ENCODE measurements at places on chromosomes 4 and X.
A peak's percentile ranks its signal among the peaks of the same experiment; 100 is the strongest.

DNA sequence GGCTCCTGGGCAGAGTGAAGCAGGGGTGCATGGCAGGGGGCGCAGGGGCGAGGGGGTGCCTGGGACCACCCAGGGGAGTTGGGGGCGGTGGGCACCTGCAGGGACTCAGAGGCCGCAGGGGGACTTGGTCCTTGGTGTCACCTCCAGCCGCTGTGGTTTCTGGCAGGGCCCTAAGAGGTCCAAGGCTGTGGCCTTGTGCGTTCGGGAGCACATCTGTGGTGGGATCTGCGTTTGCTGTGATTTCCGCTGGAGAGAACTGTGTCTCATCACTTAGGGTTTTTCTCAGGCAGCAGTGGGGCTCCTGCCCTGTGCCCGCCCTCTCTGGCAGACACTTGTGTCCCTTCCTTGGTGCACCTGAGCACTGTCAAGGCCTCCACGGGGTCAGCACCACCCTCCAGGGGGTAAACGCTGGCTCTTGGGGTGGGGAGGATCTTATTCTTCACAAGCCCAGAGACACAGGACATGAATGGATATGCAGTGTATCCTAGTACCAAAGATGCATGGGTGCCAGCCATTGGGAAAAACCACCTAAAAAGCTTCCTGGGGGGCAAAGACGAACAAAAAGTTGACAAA lies 66.5 kb downstream of the ACOX3 start:
- DNase-seq: no peak

DNA sequence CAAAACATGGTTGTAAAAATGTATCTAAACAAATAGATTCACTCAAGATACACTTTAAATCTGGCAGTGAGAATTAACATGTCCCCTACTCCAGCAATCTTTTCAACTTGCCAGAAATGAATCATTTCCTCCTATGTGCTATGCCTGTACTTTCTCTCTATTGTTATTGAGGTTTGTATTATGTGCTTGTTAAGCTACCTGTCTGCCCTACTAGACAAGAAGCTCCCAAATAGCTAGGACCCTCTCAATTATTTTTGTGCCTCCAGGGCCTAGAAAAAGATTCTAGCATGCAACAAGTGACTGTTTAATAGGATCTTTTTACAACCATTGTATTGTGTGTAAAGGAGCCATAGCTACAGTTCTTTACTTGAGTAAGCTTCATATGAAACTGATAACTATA lies 3.5 kb upstream of the SAP30 start:
- no peak for DNase-seq

GRCh38 chr4:64359489-64359888 lies 49.8 kb downstream of the TECRL start:
- DNase-seq: no peak

GRCh38 chr4:40202474-40202873 lies 5.6 kb downstream of the RHOH start:
- DNase-seq: no peak

- no peak for DNase-seq
Observed at GRCh38 chr4:13325744-13326143, 158.4 kb downstream of the RAB28 start.

DNA sequence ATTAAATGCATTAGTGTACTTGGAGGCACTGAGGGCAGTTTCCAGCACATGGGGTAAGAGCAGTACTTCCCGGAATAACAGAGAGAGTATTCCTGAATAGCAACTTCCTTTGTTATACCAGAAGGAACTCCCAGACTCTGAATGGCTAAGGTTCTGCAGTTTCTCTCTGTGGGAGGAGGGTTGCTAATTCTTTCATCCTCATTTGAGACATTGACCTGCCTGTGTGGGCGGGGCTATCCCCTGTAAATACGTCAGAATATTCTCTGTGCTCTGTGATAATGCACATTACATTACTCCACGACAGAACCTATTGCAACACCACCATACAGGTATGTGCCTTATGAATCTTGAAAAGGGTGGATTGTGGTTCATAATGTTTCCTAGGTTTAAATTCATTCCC lies 52.7 kb downstream of the SPINK2 start:
- no peak for DNase-seq

GRCh38 chr4:180116840-180117239 lies 2126.4 kb upstream of the TENM3 start:
- DNase-seq: no peak

GRCh38 chr4:138192113-138192512 lies 50.0 kb downstream of the SLC7A11 start:
- DNase-seq: no peak

GRCh38 chrX:15816886-15817285 lies 26.6 kb downstream of the ZRSR2 start:
- DNase-seq: peak; percentile 38

- no peak for DNase-seq
Observed at GRCh38 chr4:33649471-33649870, 2594.8 kb downstream of the ARAP2 start.

- no peak for DNase-seq
Observed at GRCh38 chr4:173526027-173526482, 4.0 kb downstream of the HAND2 start.

DNA sequence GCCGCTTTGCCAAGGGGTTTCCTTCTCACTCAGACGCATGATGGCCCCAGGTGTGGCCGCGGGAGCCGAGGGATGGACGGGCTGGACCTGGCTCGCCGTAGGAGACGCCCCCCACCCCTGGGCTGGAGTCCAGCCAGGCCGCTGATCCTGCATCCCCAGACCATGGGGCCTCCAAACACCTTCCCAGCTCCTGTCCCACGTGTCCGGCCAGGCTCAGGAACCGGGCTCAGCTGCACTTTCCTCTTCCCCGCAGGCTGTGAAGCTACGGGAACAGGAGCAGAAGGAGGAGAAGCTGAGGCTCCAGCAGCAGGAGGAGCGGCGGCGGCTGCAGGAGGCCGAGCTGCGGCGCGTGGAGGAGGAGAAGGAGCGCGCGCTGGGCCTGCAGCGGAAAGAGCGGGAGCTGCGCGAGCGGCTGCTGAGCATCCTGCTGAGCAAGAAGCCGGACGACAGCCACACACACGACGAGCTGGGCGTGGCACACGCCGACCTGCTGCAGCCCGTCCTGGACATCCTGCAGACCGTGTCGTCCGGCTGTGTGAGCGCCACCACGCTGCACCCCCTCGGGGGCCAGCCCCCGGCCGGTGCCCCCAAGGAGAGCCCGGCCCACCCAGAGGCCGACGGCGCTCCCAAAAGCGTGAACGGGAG lies 9.1 kb downstream of the AKAP17A start:
- no peak for DNase-seq

GRCh38 chr4:186666750-186667149 lies 56.9 kb downstream of the FAT1 start:
- no peak for DNase-seq

- no peak for DNase-seq
Observed at GRCh38 chrX:36609616-36610585, 398.3 kb upstream of the FAM47C start.

DNA sequence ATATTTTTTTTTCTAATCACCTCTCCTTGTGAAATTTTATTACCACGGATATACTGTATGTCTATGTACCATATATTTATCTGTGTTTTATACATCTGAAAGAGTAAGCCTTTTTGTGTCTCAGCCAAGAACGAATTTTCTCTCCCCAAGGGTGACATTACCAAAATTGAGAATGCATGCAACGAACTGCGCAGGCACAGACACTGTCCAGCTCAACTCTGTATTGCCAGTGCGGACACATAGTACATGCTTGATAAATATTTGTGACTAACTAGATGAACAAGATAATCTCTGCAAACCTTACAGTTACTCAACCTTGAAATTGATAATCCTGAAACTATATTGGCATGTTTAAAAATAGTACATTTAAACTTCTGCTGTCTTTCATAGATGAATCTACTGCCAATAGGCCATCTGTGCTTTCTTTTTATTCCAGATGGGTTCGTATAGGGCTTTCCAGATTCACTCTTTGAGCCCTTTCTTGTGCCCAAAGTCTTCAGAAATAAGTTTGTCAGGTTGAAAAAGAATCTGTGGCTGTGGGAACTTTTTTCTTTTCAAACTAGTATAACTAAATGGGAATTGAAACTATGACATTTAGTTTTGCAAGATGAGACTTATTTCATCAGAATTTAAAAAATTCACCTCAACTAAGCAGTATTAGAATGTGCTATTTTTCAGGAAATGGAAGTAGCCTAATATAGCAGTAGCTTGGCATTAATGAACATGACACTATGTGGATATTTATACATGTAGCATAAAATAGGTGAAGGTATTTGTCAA lies 38.9 kb downstream of the DTHD1 start:
- DNase-seq: no peak

- DNase-seq: no peak
Observed at GRCh38 chr4:57607566-57608180, 497.5 kb upstream of the IGFBP7 start.

- peak; percentile 1 for DNase-seq
Observed at GRCh38 chr4:159764343-159764952, 661.6 kb downstream of the RAPGEF2 start.

GRCh38 chrX:13094828-13095341 lies 50.5 kb upstream of the FAM9C start:
- no peak for DNase-seq

- no peak for DNase-seq
Observed at GRCh38 chr4:151408380-151408629, 671 bp upstream of the FHIP1A start.

- DNase-seq: no peak
Observed at GRCh38 chr4:121217351-121217750, 53.2 kb upstream of the TNIP3 start.

- no peak for DNase-seq
Observed at GRCh38 chrX:12868747-12869146, 1.9 kb downstream of the TLR7 start.

DNA sequence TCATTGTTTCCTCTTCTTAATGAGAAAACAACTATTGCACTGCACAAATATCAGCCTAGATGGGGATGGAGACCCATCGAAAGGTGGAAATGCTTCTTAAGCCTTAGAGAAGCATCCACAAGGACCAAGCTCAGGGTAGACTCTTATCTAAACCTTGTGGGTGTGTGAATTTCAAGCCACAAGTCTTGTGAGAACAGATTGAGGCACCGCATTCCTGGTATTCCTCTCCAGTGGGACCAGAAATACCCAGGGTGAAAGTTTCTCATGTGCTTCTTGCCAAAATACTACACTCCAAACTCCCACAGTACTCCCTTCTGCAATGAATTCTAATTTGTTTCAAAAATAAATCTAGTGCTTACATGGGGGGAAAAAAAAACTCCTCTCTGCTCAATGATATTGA lies 375.6 kb downstream of the PDGFC start:
- no peak for DNase-seq

GRCh38 chr4:8167815-8168214 lies 9.2 kb upstream of the ABLIM2 start:
- peak; percentile 56 for DNase-seq

DNA sequence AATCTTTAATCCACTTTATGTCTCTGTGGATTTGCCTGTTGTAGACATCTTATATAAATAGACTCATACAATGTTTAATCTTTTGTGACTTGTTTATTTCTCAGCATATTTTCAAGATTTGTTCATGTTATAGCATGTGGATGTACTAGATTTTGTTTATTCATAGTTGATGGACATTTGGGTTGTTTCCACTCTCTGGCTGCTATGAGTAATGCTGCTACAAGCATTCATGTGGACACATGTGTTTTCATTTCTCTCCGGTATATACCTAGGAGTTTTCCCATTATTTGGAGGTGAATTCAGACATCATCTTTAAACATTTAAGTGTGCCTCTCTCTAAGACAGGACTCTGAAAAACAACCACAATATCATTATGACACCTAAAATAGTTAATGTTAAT lies 2.3 kb downstream of the IKBKG start:
- DNase-seq: no peak
